ELF-1 (cell line): ENCODE measurements at places on chromosomes 2 and 18.

DNA sequence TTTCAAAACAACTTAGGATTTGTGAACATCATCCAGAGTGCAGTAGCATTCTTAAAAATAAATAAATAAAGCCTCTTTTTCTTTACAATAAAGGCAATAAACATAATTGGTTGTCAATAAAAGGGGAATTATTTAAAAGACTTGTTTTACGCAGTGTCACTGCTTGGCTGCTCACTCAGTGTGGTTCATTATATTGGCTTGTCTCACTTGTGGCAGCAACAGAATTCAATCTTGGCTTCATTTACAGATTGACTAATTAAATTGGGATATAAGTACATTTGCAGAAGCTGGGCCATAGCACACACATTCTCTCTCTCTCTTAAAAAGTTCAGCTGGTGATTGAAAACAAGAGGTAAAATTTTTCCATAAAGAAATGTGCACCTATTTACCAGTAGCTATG, 1027.6 kb downstream of the LRP1B start:
- DNase-seq = no peak

DNA sequence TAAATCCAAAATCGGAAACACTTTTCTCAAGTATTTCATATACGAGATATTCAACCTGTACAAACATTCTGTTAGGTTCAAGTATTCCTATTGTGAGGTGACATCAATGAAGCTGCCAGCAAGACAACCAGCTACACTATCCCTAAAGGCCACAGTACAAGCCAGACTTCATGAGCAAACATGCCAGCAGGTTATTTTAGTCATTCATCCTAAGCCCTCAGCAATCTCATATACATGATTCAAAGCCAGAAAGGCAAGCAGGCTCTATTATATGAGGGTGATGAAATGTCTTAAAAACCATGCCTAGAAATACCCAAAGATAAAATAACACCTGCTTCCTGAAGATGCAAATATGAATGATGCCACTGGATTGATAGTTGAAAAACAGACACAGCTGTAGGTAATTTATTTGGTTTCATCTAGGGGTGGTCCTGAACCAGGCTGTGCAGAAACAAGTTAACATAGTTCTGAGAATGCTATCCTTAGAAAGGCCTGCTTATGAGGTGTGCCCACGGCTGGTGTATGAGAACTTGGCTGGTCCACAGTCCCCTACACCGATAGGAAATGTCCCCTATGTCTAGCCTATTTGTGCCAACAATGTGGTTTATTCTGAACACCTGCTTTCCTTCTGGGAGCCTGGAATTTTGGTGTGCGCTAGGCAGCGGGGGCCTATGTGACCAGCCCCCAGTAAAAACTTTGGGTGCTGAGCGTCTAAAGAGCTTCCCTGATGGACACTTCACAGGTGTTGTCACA, 48.2 kb upstream of the KIDINS220 start:
- DNase-seq = no peak

DNA sequence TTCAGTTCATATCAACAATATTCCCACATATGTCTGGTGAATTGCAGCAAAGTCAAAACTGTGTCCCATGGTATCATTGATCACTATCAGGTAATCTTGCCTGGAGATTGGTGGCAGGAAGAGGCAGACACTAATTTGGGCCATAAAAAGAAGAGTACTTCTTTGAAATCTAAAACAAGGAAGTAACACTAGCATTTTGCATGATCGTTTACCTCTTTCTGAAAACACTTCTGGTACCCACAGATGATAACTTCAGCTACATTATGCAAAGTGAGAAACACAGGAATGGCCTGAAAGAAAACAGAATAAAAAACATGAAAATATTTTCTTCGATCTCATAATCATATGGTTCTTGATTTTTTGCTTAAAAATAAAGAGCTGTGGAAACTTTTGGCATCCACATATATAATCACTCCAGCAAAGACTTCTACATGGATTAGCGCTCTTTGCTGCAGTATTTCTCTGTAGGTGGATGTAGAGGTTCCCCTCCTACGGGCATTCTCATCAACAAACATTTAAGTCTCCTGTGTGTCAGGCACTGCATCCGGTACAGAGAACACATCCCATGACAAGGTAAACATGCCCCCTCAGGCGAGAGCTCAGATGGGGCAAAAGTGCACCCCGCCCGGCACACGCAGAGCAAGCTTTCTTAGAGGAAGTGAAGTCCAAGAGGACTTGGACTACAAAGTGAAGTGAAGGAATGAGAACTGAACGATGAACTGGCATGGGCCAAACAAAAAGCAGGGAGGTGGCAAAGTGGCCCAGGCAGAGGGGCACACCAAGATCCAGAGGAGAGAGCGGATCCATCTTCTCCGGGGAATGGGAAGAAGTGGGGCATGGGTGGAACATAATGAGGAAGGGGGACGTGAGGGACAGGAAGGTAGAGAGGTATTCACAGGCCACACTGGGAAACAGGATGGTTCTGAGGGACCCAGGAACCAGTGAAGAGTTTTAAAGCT, 68.0 kb upstream of the RIOK3 start:
- no peak for DNase-seq

- DNase-seq = no peak
Measured at GRCh38 chr2:6674381-6674780, 191.3 kb downstream of the CMPK2 start.

- peak; percentile 70 for DNase-seq
Measured at GRCh38 chr2:149451417-149452165, 121.2 kb downstream of the LYPD6 start.

GRCh38 chr18:21040466-21040865, 71.1 kb downstream of the ROCK1 start:
- no peak for DNase-seq

GRCh38 chr18:59910967-59911366, 11.2 kb downstream of the PMAIP1 start:
- no peak for DNase-seq
